LHCN-M2 (cell line): ENCODE measurements at places on chromosomes 3 and 15. TPM values are rescaled to one million over a fixed set of nuclear protein-coding genes. Genes with fewer than 3 reads are reported as not detected.

Gene TMEM207
- not detected in 2 replicates for total RNA-seq

Gene SPATA16
- total RNA-seq: not detected in 2 replicates

DNA sequence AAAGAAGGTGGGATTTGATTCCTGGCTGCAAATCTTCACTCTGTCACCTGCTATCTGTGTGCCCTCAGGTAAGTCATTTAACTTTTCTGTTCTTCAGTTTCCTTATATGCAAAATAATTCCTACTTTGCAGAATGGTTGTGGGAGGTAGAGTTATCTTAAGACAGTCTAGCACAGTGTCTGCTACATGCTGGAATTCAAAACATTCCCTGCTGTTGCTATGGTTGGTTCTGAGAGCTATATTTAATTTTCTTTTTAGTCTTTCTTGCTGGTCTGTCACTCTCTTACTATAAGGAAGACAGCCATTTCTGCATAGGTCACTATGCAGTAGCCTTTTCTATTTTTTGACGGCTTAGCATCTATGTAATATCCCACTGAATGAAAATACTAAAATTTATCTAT is 4.0 kb upstream of the ADPGK start:
- DNase-seq: no peak

DNA sequence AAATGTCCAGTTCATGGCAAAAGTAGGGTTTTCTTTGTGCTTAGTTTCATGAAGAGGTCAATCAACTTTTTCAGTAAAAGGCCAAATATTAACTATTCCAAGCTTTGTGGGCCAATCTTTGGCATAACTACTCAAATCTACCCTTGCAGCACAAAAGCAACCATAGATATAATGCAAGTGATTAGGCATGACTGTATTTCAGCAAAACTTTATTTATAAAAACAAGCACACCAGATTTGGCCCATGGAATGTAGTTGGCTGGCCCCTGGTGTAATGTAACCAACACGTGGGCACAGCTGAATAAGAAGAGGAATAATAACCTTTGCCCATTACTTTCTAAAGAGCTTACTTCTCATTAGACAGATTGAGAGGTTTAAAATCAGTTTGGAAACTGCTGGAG is 50.6 kb downstream of the CASR start:
- no peak for DNase-seq

- no peak for DNase-seq
Observed at GRCh38 chr3:153396581-153396980, 234.6 kb downstream of the RAP2B start.

DNA sequence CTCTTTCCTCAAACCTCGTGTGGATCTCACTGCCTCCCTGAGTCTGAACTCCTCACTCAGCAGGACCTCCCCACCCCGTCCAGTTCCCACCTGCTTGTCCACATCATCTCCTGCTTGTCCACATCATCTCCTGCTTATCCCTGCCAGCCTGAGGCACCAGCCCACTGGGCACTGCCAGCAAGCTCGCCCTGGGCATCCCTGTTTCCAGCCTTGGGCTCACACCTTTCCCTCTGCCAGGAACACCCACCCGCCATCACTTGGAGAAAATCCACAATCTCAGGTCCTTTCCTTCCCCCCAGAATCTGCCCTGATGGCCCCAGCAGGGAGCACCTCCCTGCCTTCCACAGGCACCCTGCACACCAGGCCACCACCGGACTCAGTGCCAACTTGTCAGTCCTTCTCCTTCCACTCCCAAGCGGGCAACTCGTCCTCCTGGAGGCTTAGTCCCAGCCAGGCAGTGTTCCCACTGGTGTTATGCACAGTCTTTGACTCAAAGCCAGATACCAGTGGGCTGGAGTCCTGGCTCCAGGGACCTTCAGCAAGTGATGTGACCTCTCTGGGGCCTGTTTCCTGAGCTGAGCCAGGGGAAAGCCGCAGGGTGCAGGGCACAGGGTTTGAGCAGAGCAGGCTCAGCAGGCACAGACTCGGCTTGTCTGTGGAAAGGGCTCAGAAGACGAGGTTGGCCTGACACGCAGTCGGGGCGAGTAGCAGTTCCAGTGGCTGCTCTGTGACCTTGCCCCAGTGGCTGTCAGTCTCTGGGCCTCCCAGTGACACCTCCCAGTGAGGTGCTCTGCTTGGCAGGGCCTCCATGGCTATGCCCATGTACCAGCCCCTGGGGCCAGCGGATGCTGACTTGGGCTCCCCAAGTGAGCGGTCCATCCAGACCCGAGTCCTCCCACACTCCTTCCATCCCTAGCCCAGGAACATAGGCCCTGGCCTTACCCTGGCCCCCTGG is 9.5 kb upstream of the MESP2 start:
- no peak for DNase-seq

GRCh38 chr3:48926425-48927392 is 8.1 kb downstream of the ARIH2 start:
- DNase-seq: no peak

- DNase-seq: no peak
Observed at GRCh38 chr3:102483556-102483955, 48.7 kb downstream of the ZPLD1 start.

GRCh38 chr3:17190353-17191078 is 305.8 kb downstream of the PLCL2 start:
- no peak for DNase-seq

DNA sequence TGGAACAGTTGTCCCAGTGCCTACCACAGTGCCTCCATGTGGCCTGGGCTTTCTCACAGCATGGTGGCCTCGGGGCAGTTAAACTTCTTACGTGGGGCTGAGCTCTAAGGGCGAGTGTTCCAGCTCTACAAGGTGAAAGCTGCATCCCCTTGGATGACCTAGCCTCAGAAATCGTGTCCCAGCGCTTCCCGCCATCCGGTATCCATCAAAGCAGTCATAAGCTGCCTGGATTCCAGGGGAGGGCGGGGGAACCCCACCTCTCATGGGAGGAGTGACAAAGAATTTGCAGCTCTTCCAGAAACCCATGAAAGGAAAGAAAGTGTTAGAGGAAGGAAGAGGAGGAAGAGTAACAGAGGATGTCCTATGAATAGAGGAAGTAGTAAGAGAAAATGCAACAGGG is 45.8 kb upstream of the CCDC174 start:
- no peak for DNase-seq

DNA sequence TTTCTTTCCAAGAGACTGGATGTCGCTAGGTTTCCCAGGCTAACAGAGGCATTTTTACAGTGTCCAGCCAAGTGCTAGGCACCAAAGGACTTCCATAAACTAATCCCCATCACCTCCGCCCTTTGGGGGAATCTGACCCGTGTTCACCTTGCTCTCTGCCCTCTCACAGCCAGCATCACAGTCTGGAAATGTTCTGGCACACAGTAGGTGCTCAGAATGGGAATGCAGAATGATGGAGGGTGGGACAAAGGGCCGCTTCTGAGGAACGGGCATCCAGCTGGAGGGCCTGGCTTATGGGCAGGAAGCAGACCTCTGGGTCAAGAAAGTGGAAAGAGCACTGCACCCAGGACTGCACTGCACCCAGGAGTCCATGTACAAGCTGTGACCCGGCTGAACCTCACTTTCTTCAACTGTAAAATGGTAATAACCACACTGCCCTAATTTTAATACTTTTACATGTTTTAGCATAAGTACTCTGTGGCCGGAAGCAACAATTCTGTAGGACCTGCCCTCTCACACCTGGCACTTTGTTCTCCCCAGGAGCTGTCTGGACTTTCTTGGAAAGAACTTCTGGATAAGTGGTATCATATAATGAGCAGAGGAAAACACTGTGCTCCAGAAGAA is 901 bp upstream of the NMB start:
- DNase-seq: no peak
